Brain (organoid and tissue), 16 donors: ENCODE measurements at places on chromosomes 1 and 21.

DNA sequence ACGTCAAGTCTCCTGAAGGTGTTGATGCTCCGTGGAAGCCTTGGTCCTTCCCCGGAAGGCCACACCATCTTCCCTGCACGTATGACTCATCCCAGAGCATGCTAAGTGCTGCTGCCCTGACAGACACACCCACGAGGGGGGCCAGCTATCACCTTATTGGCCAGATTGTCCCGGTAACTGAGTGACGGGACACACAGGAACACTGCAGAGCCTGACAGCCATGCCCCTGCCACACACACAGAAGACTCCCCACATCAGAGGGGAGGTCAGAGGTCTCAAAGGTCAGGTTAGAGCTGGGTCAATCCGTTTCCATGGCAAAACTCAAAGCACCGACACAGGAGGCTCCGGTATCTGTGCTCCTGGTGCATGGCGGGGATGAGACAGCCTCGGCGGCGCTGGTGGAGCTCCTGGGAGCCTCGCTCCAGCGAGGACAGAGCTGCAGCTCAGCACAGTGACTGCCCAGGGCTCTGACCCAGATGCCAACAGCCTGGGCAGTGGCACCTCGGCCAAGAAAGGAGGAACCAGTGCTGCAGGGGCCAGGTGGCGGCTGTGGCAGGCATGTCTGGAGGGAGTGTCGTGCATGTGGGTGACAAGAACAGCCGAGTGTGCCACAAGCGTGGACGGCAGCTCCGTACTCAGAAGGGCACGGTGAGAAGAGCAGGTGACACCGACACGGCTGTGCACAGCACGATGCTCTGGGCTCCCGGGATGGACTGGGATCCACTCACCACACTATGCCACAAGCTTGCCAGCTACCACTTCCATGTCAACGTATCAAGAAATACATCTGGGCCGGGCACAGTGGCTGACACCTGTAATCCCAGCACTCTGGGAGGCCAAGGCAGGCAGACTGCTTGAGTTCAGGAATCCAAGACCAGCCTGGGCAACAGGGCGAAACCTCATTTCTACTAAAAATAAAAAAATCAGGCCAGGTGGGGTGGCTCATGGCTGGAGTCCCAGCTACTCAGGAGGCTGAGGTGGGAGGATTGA, 14.8 kb upstream of the TMEM240 start:
- no peak for DNase-seq

GRCh38 chr1:15804060-15804459, 3.4 kb downstream of the UQCRHL start:
- DNase-seq = no peak

GRCh38 chr1:34906756-34907155, 22.7 kb downstream of the DLGAP3 start:
- no peak for DNase-seq

- DNase-seq = no peak
Observed at GRCh38 chr1:60978421-60979357, 103.7 kb upstream of the NFIA start.

GRCh38 chr1:11997081-11997850, 17.0 kb downstream of the MFN2 start:
- DNase-seq = no peak

DNA sequence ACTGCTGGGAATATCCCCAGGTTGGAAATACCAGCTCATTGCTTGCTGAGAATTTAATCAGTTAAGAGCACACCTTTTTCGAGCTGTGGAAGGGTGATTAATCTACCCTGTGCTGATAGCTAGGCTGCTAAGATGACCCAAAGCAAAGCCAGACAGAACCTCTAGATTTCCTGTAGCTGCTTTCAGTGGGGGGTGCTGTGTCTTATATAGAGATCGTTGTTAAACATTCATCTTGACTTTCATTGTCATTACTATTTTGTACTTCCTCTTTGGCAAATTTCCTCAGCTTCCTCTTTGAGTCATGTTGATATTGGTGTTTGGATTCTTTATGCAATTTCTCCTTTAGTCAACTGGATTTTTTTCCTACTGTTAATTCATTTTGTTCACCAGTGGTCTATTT, 155.3 kb downstream of the DISC1 start:
- no peak for DNase-seq

- no peak for DNase-seq
Observed at GRCh38 chr1:40844079-40844478, 18.1 kb downstream of the CITED4 start.

- DNase-seq = no peak
Observed at GRCh38 chr1:118021668-118022067, 92.1 kb downstream of the WDR3 start.

- DNase-seq = peak; percentile 90
Observed at GRCh38 chr1:38565020-38565491, 294.5 kb downstream of the RRAGC start.

DNA sequence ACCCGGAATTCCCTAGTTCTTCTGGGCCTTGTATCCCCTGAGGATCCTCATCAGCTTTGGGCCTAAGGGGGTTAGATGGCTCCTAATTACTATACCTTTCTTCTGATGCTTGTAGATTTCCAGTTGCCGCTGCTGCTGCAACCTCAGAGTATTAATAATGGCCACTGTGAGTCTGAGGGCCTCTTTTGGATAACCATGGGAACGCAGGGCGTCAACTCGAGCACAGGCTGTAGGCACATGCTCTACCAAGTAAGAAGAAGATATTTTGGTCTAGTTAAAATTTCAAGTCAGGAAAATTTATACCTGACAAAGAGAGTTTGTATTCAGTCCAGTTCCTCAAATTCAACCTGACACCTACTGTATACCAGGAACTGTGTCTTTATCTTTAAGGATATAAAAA, 28.2 kb downstream of the UROD start:
- no peak for DNase-seq

DNA sequence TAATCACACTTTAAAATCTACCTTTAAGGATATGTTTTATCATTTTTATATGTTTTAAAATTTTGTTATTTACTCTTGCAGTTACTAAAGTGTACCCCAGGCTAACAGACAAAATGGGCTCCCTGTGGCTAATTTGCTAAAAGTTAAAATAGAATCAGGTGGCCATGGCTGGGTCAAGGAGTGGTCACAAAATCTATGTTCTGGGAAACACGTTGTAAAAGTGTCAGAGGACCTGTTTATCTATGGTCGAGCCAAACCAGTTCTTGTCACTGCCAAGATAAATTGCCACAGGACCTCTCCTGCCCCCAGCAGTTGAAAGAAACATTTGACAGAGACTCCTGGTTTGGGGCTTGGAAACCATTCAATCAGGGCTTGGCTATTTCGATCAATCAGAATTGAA, 21.2 kb upstream of the TTLL7 start:
- DNase-seq = no peak

- no peak for DNase-seq
Observed at GRCh38 chr1:27594564-27595510, 9.1 kb downstream of the AHDC1 start.

DNA sequence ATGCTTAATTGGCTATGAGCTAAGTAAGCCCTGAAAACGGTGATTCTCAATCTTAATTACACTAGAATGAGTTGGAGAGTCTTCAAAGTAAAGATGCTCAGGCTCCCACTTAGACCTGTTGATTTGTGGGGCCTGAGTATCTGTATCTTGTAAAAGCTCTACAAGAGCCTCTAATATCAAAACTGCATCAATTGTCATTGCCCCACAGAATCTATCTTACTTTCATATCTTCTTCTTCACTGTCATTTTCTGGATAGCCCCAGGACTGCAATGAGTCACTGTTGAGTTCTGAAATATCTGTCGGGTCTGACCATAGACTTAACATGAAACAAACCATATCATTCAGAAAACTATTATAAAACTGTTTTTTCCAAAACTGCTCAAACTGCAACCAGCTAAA, 102.8 kb upstream of the SERTAD4 start:
- DNase-seq = no peak
